Activated T-helper 1 cell treated with Interleukin-2 at 50 U/mL for 16 hours (primary cell): ENCODE measurements at places on chromosomes 5 and 9.

DNA sequence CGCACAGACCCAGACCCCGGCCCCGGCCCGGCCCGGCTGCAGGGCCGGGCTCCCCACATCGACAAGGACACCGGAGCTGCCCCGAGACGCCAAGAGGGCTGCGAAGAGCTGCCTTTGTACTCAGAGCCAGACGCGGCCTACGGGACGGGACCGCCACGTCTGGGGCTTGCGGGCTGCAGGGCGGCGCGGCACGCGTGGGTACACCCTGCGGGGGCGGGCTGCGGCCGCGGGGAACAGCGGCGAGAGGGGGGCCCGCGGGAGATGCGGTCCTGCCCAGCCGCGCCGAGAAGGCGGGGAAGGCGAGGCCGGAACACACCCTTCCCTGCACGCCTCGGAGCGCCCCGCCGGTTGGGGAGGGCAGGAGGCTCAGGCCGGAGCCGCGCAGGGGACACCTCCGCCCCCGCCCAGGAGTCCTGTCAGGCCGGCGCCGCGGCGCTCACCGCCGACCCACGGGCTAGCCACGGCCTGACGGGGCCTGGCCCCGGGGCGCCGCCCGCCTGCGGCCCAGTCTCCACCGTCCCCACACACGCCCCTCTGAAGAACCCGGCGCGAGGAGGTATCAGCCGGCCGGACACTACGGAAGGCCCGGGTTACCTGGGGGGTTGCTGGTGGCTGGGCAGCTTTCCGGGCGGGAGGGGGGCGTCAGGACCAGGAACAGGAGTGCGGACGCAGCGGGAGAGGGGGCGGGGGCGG, 478 bp downstream of the RAB14 start:
- DNase-seq = peak; percentile 39

- no peak for DNase-seq
These were observed 781 bp upstream of the MYOZ3 start for GRCh38 chr5:150660108-150660831.

- DNase-seq = no peak
These were observed 26.0 kb downstream of the CNOT8 start for GRCh38 chr5:154884424-154884823.

DNA sequence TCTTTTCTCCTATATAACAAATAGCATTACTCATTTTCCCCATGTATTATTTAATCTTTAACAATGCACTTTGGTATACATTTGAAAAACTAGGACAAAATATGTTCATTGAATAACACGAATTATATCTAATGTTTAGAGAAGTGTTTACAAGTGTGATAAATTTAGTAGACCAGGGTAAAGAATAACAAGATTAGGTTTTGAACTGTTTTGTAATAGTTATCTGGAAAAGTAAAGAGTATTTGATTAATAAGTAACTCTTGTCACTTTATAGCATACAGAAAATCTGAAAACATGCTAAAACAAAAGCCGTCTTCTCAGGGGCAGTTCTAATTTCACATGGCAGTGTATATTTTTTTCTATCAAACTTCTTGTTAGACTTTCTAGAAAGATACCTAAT, 58.5 kb downstream of the PPIC start:
- DNase-seq = no peak

GRCh38 chr5:54725391-54726280, 208.1 kb downstream of the SNX18 start:
- DNase-seq = no peak

GRCh38 chr5:175347027-175347426, 97.0 kb downstream of the DRD1 start:
- no peak for DNase-seq

GRCh38 chr5:1718669-1719068, 81.0 kb downstream of the MRPL36 start:
- no peak for DNase-seq

DNA sequence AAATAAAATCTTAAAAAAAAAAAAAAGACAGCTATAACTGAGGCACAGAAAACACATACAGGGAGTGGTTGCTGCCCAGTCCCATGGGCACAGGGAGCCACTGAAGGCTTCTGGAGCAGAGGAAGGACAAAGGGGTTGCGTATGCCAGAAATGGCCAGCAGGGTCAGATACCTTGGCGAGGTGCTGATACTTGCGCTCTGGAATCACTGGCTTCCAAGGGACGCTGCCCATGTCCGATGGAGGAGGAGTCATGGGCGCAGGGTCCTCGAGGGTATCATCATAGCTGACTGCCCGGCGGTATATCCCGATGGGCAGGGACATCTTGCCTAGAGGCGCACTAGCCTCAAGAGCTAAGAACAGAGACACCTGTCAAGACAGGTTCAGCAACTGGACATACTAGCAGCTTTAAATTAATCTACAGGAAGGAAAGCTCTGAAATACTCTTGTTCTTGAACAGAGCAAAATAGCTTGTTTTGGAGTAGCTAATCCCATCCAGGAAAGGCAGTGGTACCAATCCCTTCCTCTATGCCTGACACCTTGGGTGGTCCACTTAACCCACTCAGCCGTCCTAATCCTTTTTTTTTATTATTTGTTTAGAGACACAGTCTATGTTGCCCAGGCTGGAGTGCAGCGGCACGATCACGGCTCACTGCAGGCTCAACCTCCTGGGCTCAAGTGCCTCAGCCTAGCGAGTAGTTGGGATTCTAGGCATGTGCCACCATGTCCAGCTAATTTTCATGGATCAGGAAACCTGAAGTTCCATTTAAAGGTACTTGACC, 6.0 kb downstream of the KIAA1191 start:
- no peak for DNase-seq

DNA sequence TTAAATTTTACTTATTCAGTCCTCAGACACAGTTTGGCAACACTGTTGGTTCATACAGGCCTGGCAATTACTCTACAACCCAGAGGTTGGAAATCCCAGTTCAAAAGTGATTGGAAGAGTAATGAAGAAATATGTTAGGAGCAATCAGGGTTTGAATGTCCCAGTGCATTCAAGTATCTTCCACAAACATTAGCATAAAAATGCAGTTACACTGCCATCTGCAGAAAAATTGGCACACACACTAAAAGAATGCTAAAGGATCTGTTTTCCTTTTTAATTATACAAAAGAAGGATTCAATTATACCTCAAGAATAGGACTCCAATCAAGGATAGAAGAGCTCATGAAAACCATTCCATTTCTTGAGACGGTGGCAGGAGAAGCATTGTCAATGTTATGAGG, 130.2 kb downstream of the DNAH5 start:
- no peak for DNase-seq

- no peak for DNase-seq
These were observed 123.8 kb downstream of the DROSHA start for GRCh38 chr5:31407921-31408693.

GRCh38 chr5:52999344-52999949, 10.3 kb downstream of the ITGA2 start:
- DNase-seq = no peak

DNA sequence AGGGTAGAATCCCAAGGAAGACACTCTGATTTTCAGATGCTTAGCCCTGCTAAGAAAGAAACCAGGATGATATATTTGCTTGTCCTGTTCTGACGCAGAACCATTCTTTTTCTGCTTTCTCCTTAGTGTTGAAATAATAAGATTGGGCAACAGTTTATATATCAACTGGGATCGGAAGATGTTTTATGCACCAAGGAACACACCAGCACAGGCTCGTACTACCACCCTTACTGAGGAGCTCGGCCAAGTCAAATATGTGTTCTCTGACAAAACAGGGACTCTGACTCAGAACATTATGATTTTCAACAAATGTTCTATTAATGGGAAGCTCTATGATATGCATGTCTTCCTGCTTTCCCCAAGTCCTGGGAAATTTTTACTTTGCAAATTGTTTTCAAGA, 19.0 kb upstream of the RUSC2 start:
- no peak for DNase-seq

DNA sequence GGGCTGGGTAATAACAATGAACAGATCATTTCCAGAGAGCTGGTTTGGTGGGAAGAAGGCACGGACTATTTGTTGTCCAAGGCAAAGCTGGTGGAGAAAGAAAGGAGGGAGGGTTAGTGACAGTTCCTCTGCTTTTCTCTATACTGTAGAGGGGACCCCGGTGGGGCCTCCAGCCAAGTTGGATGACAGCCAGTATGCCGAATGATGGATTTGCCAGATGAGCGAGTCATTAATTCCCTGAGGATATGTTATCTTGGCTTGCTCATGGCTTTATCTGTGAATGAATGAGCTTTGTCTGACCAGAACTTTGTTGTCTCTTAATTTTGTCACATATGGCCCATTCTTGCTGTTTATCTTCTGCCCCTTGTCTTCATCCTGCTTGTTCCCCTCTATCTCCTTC, 158.6 kb upstream of the GLRA1 start:
- DNase-seq = no peak

DNA sequence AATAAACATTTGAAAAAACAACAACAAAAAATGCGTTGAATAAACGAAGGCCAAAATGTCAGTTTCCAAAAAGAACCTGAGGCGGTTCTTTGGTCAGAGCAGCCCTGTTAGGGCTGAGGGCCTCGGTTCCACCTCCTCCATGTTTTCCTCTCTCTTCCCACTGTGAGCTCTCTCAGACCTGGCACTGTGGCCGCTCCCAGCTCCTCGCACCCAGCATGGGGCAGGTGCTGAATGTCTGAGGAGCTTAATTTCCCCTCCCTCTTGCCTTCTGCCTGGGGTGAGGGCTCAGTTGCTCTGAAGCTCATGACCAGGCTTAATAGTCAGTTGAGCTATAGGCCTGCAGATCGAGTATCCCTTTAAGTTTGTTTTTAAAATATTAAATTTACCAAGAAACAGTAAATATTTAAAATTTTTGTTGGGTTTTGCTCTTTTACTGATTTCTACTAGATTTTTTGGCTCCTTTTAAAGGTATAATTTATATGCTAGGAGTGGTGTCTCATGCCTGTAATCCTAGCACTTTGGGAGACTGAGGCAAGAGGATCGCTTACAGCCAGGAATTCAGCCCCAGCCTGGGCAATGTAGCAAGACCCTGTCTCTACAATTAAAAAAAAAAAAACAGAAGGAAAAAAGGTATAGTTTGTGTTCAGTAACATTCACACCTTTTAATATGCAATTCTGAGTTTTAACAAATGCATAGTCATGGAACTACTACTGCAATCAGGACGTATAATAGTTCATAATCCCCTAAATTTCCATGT, 28.1 kb downstream of the DAPK1 start:
- no peak for DNase-seq

DNA sequence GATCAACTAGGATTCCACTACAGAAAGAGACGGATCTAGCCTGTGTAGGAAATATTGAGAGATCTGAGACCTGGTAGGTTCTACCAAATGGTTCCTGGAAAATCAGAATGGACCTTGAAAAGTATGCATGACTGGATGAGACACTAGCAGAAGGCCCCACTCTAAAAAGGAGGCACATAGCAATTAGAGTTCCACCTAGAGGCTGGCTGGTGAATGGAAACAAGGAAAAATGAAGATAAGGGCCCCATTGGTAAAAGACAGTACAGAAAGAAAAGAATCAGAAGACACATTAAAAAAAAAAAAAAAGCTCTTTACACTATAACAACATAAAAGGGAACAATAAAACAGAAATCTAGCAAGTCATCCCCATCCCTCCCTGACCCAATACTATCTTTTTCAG, 518.5 kb downstream of the NR2F1-AS1 start:
- no peak for DNase-seq

GRCh38 chr5:124260921-124261515, 485.4 kb downstream of the ZNF608 start:
- no peak for DNase-seq

GRCh38 chr9:111917201-111917600, 20.6 kb downstream of the UGCG start:
- no peak for DNase-seq

GRCh38 chr5:82601077-82601476, 322.9 kb upstream of the RPS23 start:
- DNase-seq = no peak

DNA sequence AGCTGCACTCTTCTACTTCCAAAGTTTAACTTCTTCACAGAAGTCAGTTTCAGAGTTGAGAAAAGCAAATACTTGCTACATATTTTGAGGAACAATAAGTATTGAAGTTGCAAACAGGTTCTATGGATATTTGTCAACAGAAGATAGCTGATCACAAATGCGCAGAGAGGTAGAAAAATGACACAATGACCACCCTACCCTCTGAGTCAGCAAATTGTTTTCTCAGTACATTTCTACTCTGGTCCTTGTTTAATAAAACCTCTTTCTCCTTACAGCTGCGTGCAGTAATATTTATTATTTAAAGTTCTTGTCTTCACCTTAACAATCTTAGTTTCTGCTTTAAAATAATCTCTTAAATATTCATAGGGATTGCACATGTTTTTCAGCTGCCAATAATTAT, 855.1 kb upstream of the CTNND2 start:
- DNase-seq = no peak

DNA sequence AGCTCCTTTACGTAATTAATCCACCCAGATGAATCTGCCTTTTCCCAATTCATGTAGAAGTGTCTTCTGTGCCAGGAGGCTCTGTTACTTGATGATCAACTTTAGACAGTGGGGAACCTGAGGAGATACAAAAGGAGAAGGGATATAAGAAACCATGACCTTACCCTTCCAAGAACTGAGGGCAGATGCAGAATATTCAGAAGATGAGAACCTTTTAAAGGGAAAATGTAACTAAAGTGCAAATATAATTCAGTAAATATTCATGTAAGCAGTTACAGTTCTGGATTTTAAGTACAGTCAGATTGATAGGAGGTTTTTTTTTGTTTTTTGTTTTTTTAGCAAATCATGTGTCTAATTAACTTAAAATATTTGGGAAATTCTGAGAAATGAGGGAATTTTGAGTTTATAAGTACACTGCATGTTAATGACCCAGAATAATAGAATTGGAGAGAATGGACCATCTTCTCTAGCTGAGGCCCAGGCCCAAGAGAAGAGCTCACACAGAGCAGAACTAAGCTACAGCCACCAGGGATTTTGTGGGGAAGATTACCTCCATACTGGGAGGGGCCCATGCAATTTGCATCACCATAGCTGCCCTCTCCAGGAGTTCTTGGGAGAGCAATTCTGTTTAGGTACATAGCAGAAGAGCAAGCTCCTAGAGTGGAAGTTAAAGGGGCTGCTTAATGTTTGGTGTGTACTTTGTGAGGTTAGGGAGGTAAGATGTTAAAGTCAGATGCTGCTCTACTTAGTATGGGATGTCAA, 61.5 kb downstream of the SV2C start:
- DNase-seq = no peak

DNA sequence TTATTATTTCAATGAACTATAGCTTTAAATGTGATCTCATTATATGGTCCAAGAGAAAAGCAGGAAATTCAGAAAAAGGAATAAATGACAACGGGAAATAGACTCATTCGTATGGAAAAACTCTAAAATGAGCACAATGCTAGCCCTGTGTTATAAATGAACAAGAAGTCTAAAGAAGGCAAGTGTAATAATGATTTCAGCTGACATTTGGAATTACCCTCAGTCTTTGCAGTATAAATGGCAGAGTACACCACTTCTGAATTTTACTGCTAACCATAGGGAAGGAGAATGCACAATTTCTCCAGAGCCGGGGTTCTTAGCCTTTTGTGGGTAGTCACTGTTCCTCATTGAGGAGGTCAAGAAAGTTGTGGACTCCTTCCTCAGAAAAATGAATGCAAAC, 93.1 kb downstream of the ANKRD55 start:
- no peak for DNase-seq
